ENCODE measurements at places on chromosomes 3 and 15.

DNA sequence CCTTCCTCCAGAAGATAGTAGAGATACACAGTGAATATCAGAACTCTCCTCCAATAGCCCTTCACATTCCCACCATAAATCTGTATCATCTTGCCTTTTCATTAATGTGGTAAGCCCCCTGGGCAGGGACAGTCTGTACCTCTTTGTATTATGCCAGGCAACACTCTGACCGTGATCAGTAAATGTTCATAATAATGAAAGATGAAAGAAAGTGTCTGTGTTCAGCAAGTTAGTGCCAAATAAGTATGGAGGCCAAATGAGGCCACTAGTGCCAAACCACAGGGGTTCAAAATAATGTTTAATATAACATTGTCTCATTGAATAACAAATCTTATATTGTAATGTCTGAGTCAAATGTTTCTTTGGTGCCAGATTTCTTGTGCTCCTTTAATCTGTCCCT, 104.3 kb downstream of the CMSS1 start:
- DNase-seq = no peak

DNA sequence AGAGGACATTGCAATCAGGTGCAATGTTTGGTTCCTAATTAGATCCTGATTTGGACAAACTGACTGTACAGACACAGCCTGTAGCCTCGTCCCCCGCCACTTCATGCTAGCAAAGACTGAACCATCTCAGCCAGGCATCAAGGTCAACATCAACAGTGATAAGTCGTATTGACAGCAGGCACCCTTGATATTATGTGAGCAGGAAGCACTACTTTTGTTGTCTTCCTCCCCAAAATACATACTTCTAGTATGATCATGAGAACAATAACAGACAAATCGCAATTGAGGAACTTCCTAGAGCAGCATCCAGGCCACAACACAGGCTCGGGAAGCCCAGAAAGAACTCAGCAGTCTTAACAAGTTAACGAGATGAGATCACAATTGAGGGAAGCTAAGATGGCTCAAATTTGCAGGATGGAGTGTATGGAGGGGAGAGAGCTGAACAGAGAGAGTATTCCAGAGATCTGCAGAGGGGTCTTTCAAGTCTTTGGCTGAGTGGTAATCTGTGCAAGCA, 20.4 kb downstream of the TGM5 start:
- DNase-seq = no peak

- no peak for DNase-seq
These were observed 18.3 kb downstream of the SHC4 start for GRCh38 chr15:48945386-48945785.

DNA sequence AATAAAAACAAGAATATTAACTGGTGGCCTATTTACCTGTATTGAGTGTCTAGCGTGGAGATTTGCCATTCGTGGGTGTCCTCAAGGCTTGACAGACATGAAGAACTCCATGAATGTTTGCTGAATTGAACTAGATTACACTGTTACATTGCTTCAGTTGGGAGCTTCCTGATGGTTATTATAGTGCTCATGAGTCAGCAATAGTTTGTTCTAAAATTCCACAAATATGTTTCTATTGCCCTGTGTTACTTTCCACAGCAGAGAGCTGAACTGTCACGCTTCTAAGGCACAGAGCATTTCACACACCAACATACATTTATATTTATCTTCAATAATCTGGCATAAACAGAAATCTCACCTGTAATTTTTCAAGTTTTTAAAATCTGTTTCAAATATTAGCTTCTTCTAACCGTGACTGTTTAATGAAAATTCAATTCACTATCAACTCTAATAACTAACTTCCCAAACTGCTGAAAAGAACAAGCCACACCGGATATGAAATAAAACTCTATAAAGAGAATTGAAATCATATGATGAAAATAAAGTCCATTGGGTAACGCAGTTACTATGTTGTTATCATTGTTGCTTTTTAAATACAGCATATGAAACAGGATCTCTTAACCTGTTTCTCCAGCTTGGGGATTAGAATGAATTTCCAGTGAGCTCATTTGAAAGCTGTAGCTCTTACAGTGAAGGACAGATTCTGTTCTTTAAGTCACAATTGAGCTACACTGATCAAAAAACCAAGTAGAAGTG, 61.2 kb upstream of the MCF2L2 start:
- no peak for DNase-seq

GRCh38 chr3:50124052-50124799, 30.9 kb upstream of the SEMA3F start:
- DNase-seq = no peak

GRCh38 chr15:63172851-63173451, 15.7 kb upstream of the RPS27L start:
- no peak for DNase-seq

GRCh38 chr3:146157325-146158060, 3.5 kb downstream of the PLOD2 start:
- DNase-seq = no peak

GRCh38 chr15:82105451-82106215, 59.8 kb upstream of the MEX3B start:
- DNase-seq = no peak

DNA sequence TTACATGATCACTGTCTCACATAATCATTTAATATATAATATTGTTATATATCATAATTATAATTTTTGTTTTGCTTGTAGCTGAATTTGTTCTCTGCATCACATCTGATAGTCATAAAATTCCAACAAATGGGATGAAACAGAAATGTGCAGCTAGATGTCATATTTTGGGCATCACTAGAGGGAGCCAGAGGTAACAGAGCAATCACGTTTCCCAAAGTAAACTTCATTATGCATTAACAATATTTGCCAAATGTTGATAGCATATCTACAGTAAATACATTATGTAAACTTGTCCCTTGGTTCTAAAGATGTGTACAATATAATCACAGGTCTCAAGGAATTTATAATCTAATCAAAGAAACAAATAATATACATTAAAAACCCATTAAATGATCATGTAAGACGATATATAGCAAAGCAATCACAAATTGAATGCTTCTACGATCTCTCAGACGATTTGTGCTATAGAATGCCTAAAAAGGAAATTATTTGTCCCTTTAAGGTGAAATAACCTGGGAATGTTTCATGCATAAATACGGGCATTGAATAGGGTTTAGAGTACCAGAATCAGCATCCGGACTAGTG, 234.2 kb upstream of the MCTP2 start:
- DNase-seq = no peak

GRCh38 chr15:66682865-66683264, 19.2 kb upstream of the SMAD6 start:
- DNase-seq = no peak

Measured in effector memory CD8-positive, alpha-beta T cell (primary cell).